ENCODE measurements at places on chromosomes 4 and X.

- no peak for DNase-seq
Observed at GRCh38 chrX:53031380-53031779, 17.2 kb upstream of the GPR173 start.

- DNase-seq: no peak
Observed at GRCh38 chr4:93648258-93648657, 180.3 kb upstream of the ATOH1 start.

- DNase-seq: no peak
Observed at GRCh38 chr4:70688795-70689231, 481 bp downstream of the UTP3 start.

- no peak for DNase-seq
Observed at GRCh38 chr4:72564184-72564583, 4.8 kb downstream of the ADAMTS3 start.

DNA sequence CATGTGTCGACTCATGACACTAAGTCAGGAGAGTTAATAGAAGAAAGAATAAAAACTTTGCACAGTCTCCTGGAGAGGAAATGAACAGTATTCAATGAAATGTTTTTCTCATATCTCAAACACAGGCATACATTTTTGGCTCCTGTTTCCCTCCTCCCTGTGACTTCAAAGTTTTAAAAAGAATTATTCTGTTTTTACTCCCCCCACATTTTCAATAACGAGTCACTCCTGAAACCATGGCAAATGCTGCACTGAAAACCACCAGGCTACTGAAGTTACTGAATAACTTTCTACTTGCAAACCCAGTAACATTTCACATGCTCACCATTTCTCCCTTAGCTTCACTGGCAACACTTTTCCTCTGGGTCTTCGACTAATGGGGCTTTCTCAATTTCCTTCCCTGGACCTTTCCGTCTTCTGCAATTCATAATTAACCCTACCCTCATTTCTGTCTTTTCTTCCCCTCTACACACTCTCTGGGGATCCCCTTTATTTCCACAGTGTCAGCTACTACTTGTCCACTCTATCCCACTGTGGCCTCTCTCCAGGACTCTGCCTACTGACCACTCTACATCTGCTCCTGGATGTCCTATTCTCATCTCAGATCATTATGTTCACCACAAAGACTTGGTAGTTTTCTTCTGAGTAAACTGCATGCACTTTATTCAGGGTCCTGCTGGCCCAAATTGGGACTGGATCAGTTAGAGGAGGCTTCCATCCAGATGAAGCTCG lies 225.8 kb upstream of the ETNPPL start:
- DNase-seq: no peak

DNA sequence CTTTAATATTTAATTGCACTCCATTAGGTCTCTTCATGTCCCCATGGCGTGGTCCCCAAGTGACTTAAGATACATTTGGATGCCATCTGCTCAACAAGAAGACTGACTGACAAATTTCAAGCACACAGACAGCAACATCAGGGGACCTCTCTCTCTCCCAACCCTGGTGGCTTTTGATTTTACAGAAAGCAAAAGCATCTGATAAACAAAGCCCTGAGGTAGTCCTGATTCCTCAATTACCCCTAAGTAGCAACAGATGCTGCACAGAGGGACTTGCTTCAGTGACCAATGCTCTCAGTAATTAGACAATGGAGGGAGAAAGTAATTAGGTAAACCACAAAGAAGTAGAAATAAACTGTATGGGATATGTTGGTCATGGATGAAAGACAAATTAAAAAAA lies 426.4 kb downstream of the INPP4B start:
- DNase-seq: no peak

- DNase-seq: no peak
Observed at GRCh38 chr4:54912155-54912554, 213.2 kb downstream of the KDR start.

DNA sequence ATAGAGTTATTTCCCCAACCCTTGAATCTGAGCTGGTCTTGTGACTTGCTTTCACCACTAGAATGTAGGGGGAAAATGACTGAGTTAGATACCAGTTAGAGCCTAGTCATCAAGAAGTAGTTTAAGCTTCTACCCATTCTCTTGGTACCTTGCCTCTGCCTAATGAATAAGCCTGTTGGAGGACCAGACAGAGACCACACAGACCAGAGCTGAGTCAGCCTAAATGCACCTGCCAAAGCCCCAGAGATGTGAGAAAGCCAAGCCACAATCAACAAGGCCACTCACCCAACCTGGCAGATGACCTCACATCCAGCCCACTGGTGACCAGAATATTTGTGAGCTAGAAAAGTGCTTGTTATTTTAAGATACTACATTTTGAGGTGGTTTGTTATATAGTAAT lies 85.2 kb upstream of the DCLK2 start:
- no peak for DNase-seq

DNA sequence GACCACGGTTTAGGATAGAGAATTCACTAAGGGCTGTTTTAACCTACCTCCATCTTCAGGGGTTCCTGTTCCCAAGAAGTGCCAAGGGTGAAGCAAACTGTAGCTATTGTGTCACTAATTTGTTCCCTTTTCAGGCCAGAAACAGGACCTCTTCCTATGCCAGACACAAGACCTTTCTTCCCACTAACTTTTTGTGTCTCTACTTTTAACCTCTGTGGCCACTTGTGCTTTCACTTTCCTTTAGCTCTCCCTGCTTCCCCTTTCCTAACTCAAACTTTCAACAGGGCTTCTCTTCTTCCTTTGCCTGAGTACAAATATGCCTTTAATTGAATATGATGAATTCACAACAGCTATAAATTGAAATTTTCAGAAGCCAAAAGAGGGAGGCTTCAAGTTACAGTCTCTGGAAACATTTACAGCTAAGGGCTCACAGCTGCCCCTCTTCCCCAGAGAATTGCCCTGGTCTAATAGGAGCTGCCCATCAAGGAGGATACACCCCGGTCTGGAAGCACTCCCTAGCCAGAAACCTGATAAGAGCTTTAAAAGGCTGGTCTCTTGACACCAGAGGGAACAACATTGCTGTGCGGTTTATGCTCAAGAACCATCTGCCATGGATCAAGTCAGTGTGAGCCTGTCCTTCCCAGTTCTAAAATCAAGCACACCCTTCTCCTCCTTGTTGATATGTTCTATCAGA lies 61.7 kb upstream of the PLS3 start:
- DNase-seq: no peak

GRCh38 chr4:154018659-154019058 lies 229.8 kb upstream of the SFRP2 start:
- DNase-seq: no peak

All from amygdala (tissue), 56 donors.